ELR (cell line): ENCODE measurements at places on chromosomes 12 and 14.

GRCh38 chr14:68685419-68686204, 107.3 kb downstream of the ZFP36L1 start:
- peak; percentile 88 for DNase-seq

GRCh38 chr14:94593749-94594431, 12.7 kb downstream of the SERPINA5 start:
- no peak for DNase-seq

- DNase-seq, result no peak
Observed at GRCh38 chr12:113900716-113901115, 65.4 kb downstream of the RBM19 start.

- no peak for DNase-seq
Observed at GRCh38 chr12:121558956-121559355, 21.9 kb downstream of the KDM2B start.

DNA sequence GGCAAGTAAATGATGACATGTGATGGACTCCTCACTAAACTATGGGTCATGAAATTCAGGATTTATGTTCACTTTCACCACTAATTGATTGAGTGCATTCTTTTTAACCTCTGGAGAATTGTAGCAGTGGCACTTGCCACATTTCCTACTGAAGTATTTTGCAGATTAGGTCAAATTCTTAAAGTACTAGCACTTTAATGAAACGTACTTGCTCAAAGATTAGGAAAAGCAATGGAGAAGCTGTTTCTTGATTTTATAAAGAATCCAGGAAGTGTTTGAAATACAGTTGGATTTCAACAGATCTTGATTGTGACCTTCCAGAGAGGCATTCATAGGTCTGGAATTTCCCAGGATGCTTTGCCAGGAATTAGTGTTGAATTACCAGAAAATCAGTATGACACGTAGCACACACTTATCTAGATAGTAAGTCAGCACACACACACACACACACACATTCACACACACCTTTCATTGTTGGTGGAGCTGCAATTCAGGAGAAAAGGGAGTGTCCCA, 162.6 kb downstream of the MYRFL start:
- DNase-seq, result peak; percentile 78

DNA sequence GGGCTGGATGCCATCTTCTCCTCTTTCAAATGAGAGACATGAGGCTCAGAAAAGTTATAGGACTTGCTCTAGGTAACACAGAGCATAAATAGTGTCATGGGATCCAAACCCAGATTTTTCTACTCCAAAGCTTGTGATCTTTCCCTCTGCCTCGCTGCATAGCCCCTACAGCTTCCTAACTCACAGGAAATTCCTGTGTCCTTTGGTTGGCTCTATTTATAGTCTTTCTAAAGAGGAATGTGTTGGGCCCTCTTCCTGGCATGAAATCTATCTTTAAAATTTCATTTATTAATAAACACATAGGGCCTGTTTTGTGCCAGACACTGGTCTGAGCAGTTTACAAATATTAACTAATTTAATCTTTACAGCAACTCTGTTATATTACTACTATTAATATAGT, 9.8 kb upstream of the KCNA5 start:
- no peak for DNase-seq

GRCh38 chr14:53553221-53553620, 400.1 kb upstream of the DDHD1 start:
- DNase-seq, result no peak

- DNase-seq, result no peak
Observed at GRCh38 chr12:85350356-85350755, 70.3 kb downstream of the ALX1 start.
